ENCODE measurements at places on chromosomes 5 and 9.
A peak's percentile ranks its signal among the peaks of the same experiment; 100 is the strongest.

GRCh38 chr5:150129813-150130492 lies 25.7 kb downstream of the PDGFRB start:
- peak; percentile 56 for DNase-seq

DNA sequence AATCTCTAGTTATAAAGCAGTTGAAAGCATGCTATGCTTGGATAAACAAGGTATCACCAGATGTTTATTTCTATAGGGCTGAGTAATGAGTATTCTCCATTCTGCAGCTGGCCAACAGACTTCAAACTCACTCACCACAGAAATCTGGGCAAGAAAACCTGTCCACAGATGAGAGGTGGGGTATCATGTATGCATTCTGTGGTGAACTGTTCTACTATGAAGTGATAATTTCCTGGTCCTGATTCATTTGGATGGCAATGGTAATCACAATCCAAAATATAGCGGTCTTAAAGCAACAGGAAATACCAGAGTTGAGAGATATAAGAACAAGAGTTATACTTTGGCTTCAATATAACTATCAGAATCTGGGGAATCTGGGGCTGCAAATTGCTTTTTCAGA lies 65.9 kb upstream of the EFNA5 start:
- DNase-seq, result no peak

DNA sequence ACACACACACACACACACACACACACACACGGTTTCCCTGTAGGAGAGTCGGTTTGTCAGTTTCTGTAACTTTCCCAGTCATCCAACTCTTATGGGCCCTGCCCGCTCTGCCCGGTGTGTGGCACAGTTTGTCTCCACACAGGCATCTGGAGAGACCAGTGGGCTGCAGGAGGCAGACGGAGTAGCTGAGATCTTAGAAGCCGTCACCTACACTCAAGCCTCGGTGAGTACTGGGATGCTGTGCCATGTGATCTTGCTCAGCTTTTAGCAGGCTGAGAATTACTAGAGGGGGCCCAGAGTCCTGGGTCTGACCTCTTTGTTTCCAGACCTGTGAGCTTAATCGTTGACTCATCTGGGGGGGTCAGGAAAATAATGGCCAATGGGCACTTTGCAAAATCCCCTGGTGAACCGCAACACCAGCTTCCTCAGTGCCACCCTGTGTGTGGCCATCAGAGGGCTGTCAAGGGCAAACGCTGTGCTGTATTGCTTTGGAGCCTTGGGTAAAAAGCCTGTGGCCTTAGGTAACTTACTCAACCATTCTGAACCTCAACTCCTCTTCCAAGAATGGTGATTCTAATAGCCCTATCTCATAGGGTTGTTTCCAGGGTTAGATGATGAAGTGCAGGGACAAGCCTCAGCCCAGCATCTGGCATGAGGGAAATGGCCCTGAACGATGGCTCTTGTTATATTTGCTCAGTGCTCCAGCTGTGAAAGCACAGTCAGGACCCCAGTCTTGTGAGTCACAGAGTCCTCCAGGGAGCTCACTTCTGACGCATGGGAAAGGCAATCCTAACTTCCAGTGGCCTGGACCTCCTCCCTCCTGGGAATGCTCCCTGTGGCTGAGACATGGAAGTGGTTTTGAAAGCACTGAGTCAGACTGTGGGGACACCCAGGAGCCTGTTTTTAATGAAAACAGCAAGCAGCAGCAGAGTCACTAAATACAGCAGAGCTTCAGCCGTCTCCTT lies 45.6 kb downstream of the COL15A1 start:
- DNase-seq, result peak; percentile 20

DNA sequence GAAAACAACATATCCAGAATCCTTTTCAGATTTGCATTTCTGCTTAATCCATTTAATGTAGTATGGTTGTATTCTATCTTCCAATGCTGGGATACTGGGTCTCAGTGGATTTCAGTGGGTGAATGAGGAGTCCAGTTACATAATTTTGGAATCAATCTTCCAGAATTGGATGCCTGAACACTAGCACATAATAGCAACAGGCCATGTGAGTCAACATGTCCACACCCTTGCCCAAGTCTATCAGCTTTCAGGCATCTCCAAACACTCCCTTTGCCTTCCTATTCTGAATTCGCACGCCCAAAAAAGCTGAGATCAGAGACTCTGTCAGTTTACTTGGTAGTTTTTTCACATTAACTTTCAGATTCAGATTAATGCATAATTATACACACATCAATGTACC lies 202.6 kb downstream of the TSSK1B start:
- DNase-seq, result no peak

DNA sequence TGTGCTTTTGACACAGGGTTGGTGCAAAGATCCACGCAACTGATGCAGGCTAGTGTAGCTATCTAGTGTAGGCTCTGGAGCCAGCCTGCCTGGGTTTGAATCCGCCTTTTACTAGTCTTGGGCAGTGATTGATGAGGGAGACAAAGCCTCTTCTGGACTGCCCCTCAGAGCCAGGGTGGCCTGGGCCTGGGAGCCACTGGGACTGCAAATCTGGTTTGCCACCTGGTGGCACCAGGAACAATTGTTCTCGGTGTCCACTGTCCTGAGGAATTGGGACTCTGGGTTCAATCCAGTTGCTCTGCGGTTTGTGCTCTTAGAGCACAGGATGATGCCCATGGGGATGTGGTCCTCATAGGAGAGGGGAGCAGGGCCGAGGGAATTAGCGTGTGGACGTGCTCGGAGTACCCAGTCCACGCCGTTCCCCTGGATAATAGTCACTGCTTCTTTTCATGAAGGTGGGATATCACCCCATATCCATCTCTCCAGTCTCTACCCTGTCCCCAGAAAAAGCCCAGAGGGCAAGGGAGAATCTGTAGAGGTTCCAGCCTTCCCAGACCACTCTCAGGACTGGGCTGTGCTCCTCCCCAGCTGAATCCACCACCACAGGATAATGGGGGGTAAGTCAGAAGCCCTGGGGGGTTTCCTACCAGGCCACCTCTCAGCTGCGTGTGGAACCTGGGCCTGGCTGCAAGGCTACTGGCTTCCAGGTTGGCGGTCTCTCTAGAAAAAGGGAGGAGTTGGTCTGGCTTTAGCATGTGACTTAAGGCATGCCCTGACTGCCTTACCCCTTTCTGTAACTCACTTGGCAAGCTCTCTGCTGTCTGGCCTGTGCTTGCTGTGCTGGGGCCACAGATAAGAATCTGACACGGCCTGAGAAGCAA lies 1.9 kb downstream of the B4GALT7 start:
- no peak for DNase-seq

DNA sequence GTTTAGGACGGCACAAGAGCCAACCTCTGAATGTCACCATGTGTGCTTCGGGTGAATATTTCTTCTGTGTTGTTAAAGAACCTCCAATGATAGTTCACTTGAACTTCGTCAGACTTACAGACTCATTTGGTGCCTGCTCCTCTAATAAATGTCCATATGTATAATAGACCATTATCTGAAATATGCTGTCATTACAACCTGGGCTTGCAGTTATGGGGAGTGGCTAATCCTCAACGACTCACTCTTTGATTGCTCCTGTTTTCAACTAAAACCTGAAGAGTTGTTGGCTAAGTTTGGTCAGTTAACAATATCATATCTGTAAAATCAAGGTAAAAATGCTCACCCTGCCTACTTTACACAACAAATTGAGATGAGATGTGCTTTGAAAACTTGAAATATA lies 298.7 kb upstream of the PTGER4 start:
- DNase-seq, result no peak

- DNase-seq, result no peak
Measured at GRCh38 chr9:21836437-21837161, 34.2 kb downstream of the MTAP start.

- no peak for DNase-seq
Measured at GRCh38 chr9:107211284-107211923, 71.7 kb upstream of the RAD23B start.

DNA sequence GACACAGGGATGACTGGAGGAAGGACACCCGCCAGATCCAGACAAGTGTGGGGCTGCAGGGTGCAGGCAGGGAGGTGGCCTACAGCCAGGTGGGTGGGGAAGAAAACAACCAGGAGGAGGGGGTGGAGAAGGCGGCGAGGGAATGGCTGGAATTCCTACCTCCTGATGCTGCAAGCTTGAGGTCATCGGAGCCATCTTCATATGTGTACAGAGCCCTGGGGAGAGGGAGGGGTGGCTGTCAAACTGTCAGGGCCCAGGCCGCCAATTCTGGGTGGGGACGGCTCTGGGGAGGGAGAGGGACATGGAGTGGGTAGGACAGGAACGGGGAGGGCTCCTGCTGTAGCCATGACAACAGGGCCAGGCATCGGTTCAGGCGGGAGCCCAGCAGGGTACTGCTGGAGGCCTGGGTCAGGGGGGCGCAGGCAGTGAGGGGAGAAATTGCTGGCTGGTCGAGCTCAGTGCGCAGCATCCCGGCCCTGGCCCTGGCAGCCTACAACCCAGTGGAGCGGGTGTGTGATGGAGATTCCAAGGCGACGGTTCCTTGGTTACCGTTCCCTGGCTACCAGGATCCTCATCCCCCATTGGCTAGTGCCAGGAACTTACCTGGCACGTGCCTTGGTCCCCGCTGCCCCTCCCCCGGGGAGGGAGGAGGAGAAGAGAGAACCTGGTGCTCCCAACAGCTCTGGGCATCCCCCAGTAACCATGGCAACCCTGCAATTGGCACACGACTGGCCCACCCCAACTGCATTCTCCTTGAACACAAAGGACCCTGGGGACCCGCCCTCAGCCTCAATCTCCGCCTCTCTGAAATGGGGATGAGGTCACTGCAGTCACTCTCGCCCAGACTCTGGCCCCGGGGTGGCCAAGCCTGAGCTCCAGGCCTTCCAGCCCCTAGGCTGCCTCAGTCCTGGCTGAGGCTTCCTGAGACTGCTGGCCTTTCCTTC lies 4.5 kb downstream of the DBN1 start:
- DNase-seq, result no peak

- DNase-seq, result peak; percentile 71
Measured at GRCh38 chr5:36373527-36374086, 71.9 kb upstream of the RANBP3L start.

GRCh38 chr9:136969774-136970173 lies 7.5 kb upstream of the PTGDS start:
- no peak for DNase-seq

DNA sequence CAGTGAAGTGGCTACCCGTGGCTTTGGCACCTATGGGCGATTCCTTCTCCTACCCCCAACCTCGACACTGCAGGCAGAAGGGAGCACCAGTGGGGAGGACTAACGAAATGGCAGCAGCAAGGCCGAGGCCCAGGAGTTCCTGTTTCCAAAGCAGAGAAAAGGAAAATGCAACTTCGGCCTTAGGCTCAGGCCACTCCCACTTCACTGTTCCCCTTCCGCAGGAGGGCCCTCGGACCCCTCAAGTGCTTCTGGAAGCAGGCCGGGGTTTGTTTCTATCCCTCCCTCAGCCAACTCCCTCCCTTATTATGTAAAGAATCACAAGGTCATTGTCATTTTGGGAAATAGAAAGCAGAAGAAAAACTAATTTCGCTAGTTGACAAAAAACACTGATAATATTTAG lies 36.4 kb upstream of the NKX2-5 start:
- no peak for DNase-seq
